ENCODE measurements at places on chromosomes 16 and 17.

GRCh38 chr17:21573961-21574610 is 118.2 kb upstream of the KCNJ18 start:
- DNase-seq = peak; percentile 63

GRCh38 chr17:21253646-21254441 is 634 bp upstream of the NATD1 start:
- no peak for DNase-seq

DNA sequence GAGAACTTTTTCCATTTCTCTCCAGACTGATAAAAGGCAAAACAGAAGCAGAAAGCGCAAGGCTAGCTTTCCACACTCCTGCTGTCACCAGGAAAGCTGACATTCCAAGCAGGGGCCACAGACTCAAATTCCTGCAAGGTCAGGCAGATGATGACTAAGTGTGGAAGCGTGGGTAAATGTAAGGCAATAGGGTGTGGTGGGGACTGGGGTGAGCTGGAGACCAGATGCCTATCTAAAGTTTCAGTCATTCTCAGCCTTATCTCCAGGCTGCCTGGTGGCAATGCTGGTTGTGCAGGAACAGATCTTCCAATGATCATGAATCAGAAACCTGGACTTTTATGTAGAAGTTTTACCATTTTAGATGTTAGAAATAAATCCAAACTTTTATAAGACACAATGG is 224.1 kb downstream of the GSG1L start:
- DNase-seq = no peak

- DNase-seq = no peak
Observed at GRCh38 chr17:31629696-31630470, 229.2 kb downstream of the COPRS start.

DNA sequence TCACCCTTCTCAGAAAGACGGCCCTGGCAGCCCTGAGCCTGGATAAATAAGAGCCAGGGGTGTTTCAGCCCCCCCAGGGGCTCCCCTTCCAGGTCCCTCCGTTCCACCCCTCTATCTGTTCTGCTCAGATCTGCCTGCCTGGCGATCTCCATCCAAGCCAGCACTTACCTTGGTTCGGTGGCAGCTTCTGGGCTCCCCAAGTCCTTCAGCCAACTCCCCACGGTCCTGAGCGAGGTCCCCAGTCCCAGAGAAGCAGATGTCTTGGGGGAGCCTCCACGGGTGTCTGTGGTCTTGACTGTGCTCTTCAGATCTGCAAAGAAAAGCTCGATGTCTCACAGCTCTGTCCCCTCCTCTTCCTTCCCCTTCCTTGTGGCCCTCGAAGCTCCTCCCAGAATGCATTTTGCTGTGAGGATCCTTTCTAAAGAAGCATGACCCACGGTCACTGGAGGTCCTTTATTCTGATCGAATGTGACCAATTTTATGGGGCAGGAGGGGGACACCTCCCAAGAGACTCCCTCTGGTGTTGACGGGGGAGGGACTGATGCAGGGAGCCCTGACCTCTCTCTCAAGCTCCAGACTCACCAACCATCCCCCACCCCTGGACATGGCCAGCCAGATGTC is at the start of gene PIK3R6:
PIK3R6 (minus strand) TSS at position 314 of the 621 bp plus-strand sequence. CDS start 17,880 bp downstream, outside the sequence.
- DNase-seq = no peak

GRCh38 chr16:56269281-56269680 is 78.0 kb downstream of the GNAO1 start:
- no peak for DNase-seq

DNA sequence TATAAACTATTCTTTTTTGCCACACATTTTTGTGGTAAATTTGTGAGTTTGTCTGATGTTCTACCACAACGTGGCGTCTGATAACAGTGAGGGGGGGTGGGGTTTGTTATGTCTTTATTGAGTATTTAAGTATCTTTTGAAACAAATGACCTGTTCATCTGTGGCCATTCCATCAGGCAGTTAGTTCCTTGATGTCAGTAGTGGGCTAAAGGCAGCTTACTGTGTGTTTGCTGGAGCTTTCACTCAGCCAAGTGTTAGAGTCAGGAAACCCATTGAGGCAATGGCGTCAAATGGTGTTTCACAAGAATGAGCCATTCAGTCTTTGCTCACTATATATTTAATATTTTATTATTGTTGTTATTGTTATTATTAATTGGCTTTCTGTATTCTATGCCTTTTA is 28.0 kb downstream of the NQO1 start:
- DNase-seq = no peak

DNA sequence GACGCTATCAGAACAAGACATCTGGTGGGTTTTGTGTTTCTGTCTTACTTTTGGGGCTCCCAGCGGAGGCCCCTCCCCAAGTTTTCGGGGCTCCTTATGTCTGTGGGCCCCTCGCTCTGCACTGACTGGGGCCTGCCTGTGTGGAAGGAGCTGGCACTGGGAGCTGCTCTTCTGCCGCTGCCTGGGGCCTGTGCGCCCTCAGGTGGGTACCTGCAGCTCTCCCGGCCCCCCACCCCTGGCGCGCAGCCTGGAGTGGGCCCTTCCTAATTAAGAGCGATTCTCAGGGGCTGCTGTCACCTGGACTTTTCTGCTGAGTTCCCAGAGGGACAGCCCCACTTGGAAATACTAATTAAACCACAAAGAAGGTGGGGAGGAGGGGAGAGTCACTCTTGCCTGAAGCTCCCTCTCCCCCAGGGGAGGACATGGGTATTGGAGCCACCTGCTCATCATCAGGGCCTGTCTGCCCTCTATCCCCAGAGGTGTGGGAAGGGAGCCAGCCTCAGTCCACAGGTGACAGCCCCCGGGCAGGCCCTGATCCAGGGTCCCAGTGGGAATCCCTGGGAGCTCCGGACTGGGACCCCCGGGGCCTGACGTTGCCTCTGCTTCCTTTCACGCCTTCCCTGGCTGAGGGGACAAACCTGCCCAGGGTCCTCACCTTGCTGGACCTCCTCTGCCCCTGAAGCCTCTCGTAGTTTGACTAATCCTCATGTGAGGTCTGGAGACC is 36.5 kb downstream of the GSE1 start:
- no peak for DNase-seq

GRCh38 chr16:561957-562938 is 2.1 kb downstream of the PRR35 start:
- no peak for DNase-seq

- DNase-seq = peak; percentile 64
Observed at GRCh38 chr17:45247429-45248131, 14.3 kb downstream of the SPATA32 start.

GRCh38 chr17:1834380-1835149 is 4.8 kb downstream of the RPA1 start:
- no peak for DNase-seq

- DNase-seq = no peak
Observed at GRCh38 chr16:49967012-49967559, 57.9 kb upstream of the CNEP1R1 start.

GRCh38 chr16:4879049-4879448 is 31.8 kb downstream of the UBN1 start:
- DNase-seq = no peak

DNA sequence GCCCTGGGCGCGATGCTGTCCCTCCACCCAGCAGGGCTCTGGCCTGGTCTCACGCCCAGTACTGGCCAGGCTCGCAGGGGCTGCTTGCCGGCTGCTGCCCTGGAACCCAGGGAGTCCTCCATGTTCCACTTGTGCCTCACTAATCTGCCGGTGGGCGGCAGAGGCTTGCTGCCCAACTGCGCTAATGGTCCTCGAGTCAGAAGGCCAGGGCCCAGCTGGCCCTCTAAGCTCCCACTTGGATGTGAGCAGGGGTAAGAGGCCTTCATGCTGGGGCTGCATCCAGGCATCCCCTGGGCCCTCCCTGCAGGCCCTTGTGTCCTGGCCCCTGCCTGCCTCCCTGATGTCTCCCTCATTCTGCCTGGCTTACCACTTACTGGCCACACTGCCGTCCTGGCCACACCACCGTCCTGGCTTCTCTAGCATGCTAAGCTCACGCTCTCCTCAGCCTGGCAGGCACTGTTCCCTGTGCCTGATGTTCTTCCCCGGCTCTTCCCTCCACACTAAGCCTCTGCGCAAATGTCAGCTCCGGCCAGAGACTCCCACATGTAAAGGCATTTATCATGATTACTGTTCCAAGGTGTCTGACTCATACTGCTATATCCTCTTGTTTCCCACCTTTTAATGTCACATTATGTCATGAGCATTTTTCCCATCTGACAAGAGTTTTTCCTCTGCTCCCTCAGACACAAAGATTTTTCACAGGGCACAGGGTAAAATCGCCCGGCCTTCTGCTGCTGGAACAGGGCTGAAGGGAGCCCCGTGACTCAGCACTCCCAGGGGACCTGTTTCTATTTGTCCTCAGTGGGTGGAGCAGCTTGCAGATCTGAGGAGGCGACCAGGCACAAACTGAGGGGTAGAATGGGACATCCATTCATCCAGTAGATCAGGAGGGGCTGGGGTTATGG is 15.9 kb downstream of the B9D1 start:
- no peak for DNase-seq

GRCh38 chr17:32943647-32944191 is 15.8 kb downstream of the TMEM98 start:
- DNase-seq = no peak

DNA sequence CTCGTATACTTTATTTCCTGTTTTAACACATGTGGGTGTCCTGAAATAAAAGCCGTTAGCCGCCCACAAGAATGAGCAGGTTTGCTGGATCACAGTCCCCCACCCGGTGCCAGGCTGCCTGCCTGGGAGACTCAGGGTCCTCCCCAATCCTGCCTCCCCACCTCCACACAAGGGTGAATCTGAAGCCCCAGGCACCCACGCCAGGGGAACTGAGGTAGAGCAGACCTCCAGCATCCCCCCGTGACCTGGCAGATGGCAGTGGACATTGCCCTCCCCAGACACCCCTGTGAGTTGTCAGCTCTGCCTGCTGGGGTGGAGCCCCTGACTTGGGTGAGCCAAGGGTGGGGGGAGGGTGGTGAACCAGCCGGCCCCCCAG is 114.8 kb downstream of the METRNL start:
- no peak for DNase-seq

- no peak for DNase-seq
Observed at GRCh38 chr16:80051040-80051439, 450.5 kb upstream of the MAF start.

DNA sequence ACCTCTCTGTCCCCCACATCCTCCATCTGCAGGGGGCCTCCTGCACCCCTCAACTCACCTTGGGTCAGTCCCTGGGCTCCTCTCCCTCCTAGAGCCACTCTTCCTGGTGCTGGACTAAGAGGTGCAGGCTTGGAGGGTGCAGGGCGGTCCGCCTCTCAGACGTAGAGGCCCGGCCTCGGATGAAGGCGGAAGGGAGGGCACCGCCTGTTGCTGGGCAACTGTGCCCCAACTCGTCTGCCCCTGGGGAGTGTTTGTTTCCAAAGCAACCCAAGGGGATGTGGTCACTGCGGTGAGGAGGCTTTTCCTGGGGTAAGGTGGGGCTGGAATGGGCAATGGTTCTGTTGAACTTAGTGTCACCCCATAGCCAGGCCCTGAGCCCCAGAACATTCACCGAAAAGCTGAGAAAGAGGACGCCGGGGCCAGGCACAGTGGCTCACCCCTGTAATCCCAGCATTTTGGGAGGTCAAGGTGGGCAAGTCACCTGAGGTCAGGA is at the start of gene C16orf54:
C16orf54 (minus strand) TSS at position 138 of the 493 bp plus-strand sequence. CDS start 1,039 bp downstream, outside the sequence.
- DNase-seq = no peak

GRCh38 chr17:21530311-21530710 is 154.2 kb downstream of the KCNJ12 start:
- no peak for DNase-seq

- DNase-seq = no peak
Observed at GRCh38 chr16:88437367-88437964, 15.6 kb upstream of the ZFPM1 start.

- DNase-seq = no peak
Observed at GRCh38 chr17:42310787-42311215, 22.5 kb downstream of the STAT5A start.

GRCh38 chr17:39665642-39666224 is 584 bp downstream of the TCAP start:
- no peak for DNase-seq

- DNase-seq = no peak
Observed at GRCh38 chr17:10099051-10099571, 99.3 kb downstream of the GAS7 start.

GRCh38 chr16:86067516-86067915 is 168.6 kb downstream of the IRF8 start:
- DNase-seq = no peak

GRCh38 chr17:613725-614124 is 100.9 kb downstream of the VPS53 start:
- no peak for DNase-seq

GRCh38 chr17:31390426-31390747 is 1.1 kb upstream of the RAB11FIP4 start:
- DNase-seq = no peak

DNA sequence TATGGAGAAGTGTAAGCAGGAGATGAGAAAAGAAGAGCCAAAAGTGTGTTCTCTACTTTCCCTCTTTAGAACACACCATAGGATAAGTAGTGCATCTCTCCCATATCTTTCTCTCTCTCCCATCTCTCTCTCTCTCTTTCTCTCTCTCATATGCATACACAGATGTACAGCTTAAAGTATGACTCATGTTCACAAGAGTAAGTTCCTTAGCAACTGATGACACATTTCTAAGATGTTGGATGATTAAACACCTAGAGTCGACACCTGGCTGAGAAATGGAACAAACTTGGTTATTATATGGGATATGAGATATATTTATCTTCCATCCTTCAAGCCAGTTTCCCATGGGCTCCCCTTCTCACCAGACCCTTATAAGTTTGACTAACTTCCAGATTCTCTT is 113.5 kb downstream of the TMEM132E start:
- DNase-seq = no peak

DNA sequence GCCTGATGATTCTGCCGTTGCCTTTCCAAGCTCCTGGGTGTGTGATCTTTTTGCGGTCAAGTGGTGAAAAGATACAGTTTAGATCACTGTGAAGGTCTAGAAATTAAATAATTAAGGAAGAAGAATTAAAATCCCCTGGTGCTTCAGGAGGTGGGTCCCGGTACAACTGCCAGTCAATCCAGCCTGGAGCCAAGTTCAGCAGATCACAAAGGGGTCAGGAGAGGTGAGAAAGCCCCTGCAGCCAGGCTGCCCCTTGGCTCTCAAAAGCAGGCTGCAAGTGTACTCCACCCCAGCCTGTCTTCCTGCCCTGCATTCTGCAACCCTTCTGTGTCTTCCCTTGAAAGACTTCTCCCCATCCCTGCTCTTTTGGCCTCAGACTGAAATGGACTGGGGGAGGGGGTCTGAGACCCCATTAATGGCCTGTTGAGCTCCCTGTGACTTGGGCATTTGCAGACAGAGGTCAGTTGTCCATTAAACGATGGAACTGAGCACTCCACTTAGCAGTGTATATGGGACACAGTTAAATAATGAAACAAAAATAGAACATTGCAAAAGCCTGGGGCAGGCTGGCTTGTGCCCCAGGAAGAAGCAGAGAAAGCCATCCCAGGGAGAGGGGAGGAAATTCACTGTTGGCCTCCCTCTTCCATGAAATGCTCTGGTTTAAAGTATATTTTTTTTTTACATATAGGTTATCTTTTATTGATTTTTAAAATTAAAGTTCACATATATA is 15.1 kb downstream of the CACNG5 start:
- no peak for DNase-seq

DNA sequence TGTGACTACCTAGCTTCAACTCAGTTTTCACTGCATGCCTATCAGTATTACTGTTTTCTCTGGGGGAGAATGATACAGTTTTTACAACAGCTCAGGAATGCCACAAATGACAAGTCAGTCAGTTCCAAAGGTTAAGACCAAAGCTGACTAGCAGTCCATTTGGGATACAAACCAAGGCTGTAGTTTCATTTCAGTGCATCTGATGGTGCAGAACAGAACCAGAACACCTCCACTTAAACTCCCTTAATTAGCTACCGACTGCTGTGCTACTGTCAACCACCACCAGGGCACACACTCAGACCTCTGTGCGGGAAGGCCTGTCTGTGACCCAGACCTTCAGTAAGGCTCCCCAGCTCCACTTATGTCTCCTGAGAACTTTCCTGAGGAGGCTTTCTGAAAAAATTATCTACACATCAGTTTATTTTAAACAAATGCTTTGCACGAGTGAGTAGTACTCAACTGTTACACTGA is 20.4 kb downstream of the NFE2L1 start:
- DNase-seq = no peak
